ENCODE measurements at places on chromosomes 2 and 18.

- DNase-seq: no peak
These were observed 195.4 kb upstream of the HDAC4 start for GRCh38 chr2:239596253-239596652.

GRCh38 chr2:190529486-190530247 lies 4.9 kb downstream of the NEMP2 start:
- no peak for DNase-seq

- no peak for DNase-seq
These were observed 117.1 kb downstream of the ZFP36L2 start for GRCh38 chr2:43109261-43109743.

GRCh38 chr2:220995581-220995980 lies 576.5 kb downstream of the EPHA4 start:
- DNase-seq: no peak

- DNase-seq: no peak
These were observed 76.3 kb downstream of the STPG4 start for GRCh38 chr2:47078541-47079482.

DNA sequence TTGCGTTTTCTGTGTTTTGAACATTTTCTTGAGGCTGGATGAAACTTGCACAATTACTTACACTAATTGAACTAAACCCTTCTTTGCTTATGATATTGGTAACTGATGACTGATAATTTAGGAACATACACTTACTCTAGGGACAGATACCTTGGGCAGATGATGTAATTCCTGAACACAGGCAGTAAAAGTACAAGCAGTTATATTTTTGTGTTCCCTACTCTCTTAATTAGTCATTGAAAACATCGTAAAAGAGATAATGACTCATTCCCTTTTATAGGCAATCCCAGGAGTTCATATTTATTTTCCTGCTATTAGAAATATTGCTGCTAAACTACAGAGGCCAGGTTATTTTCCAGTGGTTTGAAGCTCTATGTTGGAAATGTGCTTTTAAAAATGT lies 46.4 kb downstream of the CCDC85A start:
- DNase-seq: no peak

DNA sequence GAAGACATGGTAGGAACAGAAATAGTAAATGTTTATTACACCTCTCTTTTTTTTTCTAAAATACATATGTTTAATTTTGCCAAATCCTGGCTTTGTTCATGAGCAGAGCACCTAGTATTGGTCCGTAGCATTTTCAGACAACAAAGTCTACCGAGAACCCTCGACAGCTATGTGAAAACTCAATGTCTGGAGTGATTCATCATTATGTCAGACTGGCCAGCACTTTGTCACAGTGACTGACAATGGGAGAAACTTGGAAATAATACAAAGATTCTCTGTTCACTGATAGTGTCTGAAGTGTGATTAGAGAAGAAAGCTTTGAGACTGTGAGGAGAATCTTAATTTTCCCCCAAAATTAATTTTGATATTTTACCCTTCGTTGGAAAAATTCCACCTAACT lies 143.0 kb downstream of the HNMT start:
- DNase-seq: no peak

DNA sequence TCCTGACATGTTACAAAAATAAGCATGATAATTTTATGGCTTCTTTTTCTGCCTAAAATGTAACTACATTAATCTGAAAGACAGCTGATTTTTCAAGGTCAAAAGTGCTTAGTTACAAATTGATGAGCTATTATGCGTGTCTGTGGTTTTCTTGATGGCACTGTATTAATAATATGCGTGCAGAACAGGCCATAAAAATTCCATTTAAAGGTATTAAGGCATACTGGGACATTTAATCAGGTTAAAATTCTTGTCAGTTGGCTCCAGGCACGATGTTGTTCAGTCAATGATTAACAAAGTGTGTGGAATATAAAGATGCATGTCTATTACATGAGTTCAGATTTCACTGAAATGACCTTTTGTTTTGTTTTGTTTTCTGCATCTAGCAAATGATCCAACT lies 420.1 kb upstream of the ZNF804A start:
- no peak for DNase-seq

DNA sequence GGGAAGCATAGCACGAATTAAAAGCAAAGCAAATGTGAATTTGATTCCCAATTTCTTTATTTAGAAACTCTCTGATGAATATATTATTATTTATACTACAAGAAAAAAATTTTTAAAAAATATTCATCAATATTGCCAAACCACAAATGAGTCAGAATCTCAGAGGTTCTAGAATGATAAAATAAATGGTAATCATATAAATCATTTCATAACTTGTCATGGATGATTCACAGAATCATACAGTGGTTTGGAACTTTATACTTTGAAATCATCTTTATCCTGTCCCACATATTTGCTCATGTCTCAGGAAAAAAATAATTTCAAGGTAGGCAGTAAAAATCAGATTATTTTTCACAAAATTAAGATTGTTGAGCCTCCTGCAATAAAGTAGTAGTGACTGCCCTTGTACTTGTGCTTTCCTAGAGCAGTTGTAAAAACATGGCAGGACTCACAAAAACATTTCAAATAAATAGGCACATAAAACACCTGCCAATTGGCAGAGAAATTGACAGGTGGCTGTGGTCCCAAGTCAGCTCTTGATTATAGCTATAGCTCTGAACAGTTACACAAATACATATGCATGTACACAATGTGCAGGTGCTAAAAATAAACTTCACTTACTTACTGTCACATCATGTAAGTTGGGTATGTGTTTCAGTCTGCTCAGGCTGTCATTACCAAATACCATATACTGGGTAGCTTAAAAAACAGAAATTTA lies 273.9 kb upstream of the SESTD1 start:
- peak; percentile 48 for DNase-seq

- peak; percentile 13 for DNase-seq
These were observed 135.5 kb downstream of the MYO3B start for GRCh38 chr2:170313347-170313991.

DNA sequence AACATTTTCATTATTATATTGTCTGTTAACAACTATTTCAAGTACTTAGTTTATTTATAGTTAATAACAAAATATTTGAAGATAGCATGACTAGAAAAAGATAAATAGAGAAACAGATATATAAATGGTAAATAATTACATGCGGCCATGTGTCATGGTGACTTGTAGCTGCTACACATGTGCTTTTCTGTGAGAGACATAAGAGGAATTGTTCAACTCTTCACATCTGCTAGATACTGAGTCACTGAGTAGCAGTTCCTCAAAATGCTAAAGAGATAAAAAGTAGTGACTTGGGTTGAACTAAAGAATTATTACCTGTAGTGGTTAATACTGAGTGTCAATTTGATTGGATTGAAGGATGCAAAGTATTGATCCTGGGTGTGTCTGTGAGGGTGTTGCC lies 37.5 kb upstream of the SCN9A start:
- DNase-seq: no peak

GRCh38 chr2:187003611-187004010 lies 154.6 kb upstream of the ZSWIM2 start:
- DNase-seq: no peak

- DNase-seq: no peak
These were observed 16.0 kb downstream of the MALL start for GRCh38 chr2:110099471-110100225.

DNA sequence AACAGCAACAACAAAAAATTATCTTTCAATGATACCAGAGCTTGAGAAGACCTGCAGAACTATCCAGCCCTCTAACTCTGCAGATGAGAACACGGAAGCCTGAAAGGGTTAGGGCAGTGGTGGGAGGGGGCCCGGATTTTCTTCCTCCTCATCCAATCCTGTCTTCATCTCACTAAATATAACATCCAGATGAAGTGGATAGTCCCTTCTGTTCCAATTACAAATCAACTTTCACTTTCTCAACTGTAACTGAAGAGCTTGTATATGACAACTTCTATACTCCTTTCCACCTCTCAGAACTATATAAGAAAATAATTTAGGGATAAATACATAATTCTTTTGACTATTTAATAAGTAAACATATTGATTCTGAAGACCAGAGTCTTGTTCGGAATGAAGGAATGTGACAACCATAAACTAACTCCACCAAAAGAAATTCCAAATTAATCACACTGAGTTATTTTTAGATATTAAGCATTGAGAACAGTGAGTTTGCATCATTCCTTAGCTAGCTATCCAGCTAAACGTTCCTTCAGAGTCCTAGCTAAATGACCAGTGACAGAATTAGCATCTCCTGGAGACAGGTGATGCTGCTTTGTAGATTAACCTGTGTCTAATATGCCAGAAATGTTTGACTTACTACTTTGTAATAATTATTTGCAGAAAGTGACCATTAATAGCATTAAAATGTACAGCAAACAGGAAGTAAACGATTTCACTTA lies 32.7 kb downstream of the SFT2D3 start:
- DNase-seq: peak; percentile 56

- no peak for DNase-seq
These were observed 133.3 kb upstream of the HS6ST1 start for GRCh38 chr2:128452024-128452411.

GRCh38 chr2:101473911-101474701 lies 806 bp downstream of the RFX8 start:
- DNase-seq: peak; percentile 54

DNA sequence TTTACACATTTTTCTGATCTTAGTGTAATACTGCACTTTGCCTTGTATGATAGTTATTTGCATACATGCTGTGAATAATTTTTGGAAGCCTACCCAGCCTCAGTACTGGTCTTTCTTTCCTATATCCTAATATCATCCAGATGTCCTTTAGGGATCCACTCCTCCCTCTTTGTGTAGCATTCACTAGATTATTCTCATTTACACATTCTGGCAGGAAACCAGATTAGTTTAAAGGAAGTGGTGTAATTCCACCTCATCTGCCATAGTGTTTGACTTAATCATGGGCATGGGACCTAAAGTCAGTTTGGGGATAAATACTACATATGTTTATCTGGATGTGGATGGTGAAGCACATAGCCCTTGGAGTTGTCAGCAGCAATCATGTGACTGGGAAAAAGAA lies 444.9 kb upstream of the MAP2 start:
- peak; percentile 6 for DNase-seq

GRCh38 chr2:97983134-97983533 lies 12.6 kb downstream of the TMEM131 start:
- no peak for DNase-seq

DNA sequence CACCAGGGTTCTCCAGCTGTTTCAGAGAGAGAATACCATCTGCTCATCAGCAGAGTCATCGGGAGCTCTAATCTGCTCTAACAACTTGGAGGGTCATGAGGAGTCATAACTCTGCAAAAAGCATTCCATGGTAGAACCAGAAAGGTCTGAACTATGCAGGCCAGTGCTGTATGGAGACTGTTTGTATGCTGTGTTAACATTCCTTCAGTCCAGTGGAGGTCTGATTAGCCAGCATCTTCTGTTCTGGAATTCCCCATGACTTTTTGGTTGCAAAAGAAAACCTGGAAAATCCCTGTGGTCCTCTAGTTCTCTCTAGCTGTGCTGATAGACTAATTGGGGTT lies 9.4 kb upstream of the ITGB6 start:
- DNase-seq: peak; percentile 97

GRCh38 chr2:119756837-119757236 lies 2.9 kb upstream of the PTPN4 start:
- DNase-seq: peak; percentile 51

GRCh38 chr18:48249854-48250253 lies 159.3 kb downstream of the ZBTB7C start:
- no peak for DNase-seq

- DNase-seq: no peak
These were observed 482 bp downstream of the DLGAP1 start for GRCh38 chr18:4454537-4455112.

DNA sequence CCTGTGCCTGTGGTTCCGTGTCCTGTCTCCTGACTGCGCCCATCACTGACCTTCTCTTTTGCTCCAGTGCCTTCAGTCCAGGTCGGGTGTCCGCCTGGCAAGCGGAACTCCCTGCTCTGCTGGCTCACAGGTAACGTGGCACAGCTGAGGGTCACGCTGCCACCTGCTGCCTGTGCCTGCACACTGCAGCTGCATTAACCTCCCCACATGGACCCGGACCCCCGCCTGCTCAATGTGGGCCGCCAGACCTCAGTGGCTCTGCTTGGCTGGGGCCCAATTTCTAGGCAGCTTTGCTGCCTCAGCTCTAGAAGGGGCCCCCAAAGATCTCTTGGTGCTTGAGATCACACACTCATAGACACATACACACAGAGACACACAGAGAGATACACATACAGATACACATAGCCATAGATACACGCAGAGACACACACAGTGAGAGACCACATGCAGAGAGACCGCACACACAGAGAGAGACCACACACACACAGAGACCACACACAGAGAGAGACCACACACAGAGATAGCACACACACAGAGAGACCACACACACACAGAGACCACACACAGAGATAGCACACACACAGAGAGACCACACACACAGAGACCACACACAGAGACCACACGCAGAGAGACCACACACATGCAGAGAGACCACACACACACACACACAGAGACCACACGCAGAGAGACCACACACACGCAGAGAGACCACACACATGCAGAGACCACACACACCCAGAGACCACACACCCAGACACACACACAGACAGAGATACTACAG lies 14.9 kb upstream of the CNNM3 start:
- DNase-seq: peak; percentile 47

DNA sequence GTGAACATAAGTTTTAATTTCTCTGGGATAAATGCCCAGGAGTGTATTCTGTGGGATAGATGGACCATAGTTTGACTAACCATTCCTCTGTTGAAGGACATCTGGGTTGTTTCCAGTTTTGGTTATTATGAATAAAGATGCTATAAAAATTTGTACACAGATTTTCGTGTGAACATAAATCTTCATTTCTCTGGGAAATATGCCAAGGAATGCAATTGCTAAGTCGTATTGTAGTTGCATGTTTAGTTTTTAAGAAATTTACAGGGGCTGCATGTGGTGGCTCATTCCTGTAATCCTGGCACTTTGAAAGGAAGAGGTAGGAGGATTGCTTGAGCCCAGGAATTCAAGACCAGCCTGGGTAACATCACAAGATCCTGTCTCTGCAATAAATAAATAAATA lies 6.9 kb upstream of the SLC11A1 start:
- peak; percentile 70 for DNase-seq

DNA sequence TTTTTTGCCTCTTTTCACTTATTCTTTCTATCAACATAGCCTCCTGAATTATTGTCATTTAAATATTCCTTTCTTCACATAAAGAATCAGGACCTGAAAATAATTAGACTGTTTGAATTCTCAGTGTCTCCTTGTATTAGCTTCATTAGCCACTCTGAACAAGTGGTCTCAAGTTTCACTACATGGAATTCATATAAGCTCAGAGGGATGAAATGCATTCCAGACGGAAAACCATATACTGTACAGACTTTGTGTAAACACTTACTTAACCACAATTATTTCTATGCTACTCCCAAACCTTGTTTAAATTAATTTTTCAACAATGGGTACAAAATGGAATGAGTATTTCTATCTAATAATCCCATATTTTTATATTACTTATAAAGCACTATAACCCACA lies 53.4 kb downstream of the CHN1 start:
- DNase-seq: peak; percentile 95
